ENCODE measurements at places on chromosomes 4 and X. TPM values are rescaled to one million over a fixed set of nuclear protein-coding genes. Genes with fewer than 3 reads are reported as not detected.

Gene TMEM164
- total RNA-seq: 115 TPM

Gene ADH6
- total RNA-seq: 0.46 TPM

Gene TRIM2
- 27.6 TPM for total RNA-seq

Gene PLK4
- 1.7 TPM for total RNA-seq
